Fibroblast of mammary gland (primary cell): ENCODE measurements at places on chromosomes 2 and 18.

DNA sequence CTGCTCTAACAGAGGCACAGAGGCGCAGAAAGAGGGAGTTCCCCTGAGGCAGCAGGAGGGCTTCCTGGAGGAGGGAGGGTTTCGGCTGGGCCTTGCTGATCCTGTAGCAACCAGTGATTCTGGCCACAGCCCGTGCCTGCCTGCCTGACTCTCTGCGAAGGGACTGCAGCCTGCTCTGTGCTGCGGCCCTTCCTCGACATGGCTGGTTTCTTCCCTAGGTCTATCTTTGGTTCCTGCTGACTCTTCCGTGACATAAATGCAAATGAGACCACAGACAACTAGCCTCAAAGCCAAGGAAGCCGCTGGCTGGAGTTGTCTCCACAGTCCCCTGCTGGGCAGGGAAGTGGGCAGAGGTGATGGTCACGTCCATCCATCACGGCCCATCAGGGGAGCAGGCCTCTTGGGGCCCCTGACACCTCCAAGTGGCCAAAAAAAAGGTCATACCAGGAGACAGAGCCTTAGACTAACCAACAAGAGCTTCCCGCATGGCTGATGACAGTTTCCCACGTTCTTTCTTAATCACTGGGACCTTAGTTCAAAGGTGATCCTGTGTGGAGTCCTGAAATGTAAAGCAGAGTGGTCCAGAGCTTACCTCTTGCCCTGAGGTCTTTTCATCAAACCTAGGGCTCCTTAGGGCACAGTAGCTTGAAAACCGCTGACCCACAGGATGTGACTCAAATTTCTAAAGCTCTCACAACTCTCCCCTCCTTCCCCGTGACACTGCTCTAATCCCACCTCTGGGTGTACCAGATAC lies 55.3 kb downstream of the HS1BP3 start:
- peak; percentile 83 for DNase-seq

DNA sequence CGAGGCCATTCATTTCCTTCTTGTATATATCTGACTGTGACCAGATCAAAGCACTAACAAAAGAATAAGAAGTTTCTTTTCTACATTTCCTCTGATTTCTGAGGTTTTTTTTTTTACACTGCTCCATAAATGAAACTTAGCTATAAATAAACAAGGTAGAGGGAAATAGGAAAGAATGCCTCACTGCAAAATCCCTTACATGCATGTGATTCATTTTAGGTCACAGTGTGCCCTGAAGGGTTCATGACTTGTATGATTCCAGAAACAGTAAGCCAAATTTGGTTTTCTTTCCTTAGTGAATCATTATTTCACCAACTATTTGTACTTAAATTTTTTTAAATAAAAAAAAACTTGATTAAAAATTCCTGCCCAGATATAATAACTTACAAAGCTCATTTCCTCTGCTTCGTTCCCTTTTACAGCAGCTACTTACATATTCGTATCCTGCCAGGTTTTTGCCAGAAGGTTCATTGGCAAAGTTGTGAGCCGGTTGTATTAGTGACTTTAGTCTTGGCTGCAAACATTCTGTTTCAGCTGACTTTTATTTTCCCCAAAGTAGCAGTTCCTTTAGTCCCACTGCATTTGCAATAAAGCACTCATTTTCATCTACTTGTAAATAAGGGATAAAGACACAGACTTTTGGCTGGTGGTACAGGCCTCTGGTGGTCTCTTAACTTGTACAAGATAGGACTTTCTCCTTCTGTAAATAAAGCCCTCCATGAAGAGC lies 58.6 kb downstream of the LRP2 start:
- no peak for DNase-seq

DNA sequence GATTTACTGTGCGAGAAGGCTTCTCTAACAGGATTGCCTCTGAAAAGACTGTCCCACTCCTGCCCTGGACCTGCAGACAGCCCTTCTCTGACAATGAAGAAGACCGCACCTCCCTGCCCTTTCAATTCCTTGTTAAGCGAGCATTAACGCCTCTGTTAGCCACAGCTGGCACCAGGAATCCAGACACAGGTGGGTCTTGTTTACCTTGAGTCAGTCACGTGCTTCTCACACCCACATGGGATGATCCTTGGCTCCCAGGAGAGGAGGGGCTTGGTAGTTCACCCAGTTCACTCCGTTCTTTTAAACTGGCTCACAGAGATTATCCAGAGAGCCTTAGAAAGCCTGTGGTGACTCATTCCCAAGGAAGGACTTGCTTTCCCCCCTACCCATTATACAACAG lies 410.5 kb upstream of the MEIS1 start:
- DNase-seq, result no peak

GRCh38 chr2:68741238-68741637 lies 6.6 kb downstream of the ARHGAP25 start:
- no peak for DNase-seq
